ENCODE measurements at places on chromosomes 4 and X. TPM values are rescaled to one million over a fixed set of nuclear protein-coding genes. Genes with fewer than 3 reads are reported as not detected.

Gene WAS
- total RNA-seq, result 165 TPM

Gene TEX11
- total RNA-seq, result not detected

Gene PDZD4
- total RNA-seq, result 0.60 TPM

Gene ENPEP
- total RNA-seq, result not detected

Gene PAK3
- total RNA-seq, result 0.17 TPM

Gene MAGEA1
- total RNA-seq, result not detected

Gene NXF2B
- not detected for total RNA-seq

Gene FREM3
- not detected for total RNA-seq

Gene TMPRSS11F
- not detected for total RNA-seq

Gene F9
- total RNA-seq, result not detected

Gene TMEM271
- not detected for total RNA-seq

Gene TMEM35A
- total RNA-seq, result not detected

Gene HS3ST1
- total RNA-seq, result not detected

Gene CCNA2
- 143 TPM for total RNA-seq

Gene ZNF827
- 14.4 TPM for total RNA-seq

Gene GAGE13
- not detected for total RNA-seq

Gene SRPX2
- not detected for total RNA-seq

Gene MTNR1A
- not detected for total RNA-seq

Gene PRKX
- 62.7 TPM for total RNA-seq

Gene CXorf49
- total RNA-seq, result not detected

Gene GNL3L
- 56.4 TPM for total RNA-seq

Gene PGM2
- total RNA-seq, result 44.2 TPM

Gene STBD1
- total RNA-seq, result 0.77 TPM

Gene F8A3
- 38.3 TPM for total RNA-seq

Gene SMIM20
- total RNA-seq, result 12.2 TPM

Gene STARD8
- 0.20 TPM for total RNA-seq

Gene CFAP47
- total RNA-seq, result not detected

Gene XIAP
- 38.6 TPM for total RNA-seq

Gene HSD17B13
- not detected for total RNA-seq

Gene APOO
- 28.5 TPM for total RNA-seq

Gene XG
- total RNA-seq, result not detected

Gene SMARCA5
- 48.2 TPM for total RNA-seq

Gene NUDT10
- 0.15 TPM for total RNA-seq

Gene POU3F4
- total RNA-seq, result not detected

Gene PRICKLE3
- total RNA-seq, result 17.6 TPM

Gene XK
- 0.02 TPM for total RNA-seq

Gene FAM149A
- total RNA-seq, result 0.50 TPM

Gene SMR3B
- not detected for total RNA-seq

Gene RHOXF2B
- total RNA-seq, result not detected

Gene AASDH
- 14.8 TPM for total RNA-seq

Gene APLN
- total RNA-seq, result 0.17 TPM

Gene CABS1
- total RNA-seq, result not detected

Gene SHISA3
- 0.69 TPM for total RNA-seq

Gene TEX13D
- not detected for total RNA-seq

Gene CENPVL3
- not detected for total RNA-seq

Gene GLRB
- total RNA-seq, result not detected

Gene CPE
- total RNA-seq, result not detected

Gene CFP
- 25.9 TPM for total RNA-seq

Gene TMSB15A
- 0.52 TPM for total RNA-seq

Gene C4orf36
- total RNA-seq, result not detected

Gene OTUD6A
- not detected for total RNA-seq

Gene ZNF41
- 12.2 TPM for total RNA-seq

Gene AKAP4
- total RNA-seq, result not detected

Gene CNGA1
- not detected for total RNA-seq

Gene ITIH6
- total RNA-seq, result not detected

Gene PHOX2B
- not detected for total RNA-seq

Measured in activated CD4-positive, alpha-beta T cell treated with anti-CD3 and anti-CD28 coated beads, Interleukin-2, amount 10 ng/mL, durations not matched to agents 7 days and 5 days (primary cell).